ENCODE measurements at places on chromosomes 16 and 17.

DNA sequence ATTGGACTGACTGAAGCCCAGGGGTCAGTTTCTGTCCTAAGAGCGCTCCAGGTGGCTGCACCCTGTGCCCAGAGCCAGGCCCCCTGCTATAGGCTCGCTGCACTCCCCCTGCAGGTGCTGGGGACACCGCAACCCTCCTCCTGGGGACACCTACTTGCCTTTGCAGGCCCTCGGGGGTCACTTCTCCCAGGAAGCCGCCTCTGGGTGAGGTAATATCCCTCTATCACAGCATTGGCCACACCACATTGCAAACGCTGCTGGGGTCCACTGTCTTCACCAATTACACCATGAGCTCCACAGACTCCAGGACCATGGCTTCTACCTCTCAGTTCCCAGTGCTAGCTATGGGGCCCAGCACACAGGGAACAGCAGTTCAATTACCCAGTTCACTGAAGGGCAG, 14.9 kb downstream of the USP36 start:
- DNase-seq: no peak

DNA sequence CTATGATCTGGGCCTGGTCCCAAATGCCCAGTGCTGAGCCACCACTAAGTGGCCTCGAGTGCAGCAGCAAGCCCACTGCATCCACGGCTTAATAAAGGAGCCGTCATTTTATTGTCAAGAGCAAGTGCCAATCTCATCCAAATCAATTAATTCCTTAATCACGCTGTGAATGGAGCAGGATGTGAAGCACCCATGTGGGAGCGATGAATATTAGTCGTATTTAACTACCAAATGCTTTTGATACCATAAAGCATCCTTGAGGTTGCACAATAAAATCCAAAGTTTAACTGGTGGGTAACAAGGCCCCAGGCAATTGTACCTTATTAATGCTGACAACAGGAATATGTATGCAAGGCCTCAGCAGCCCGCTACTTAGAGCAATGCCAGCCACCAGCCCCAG, 226.0 kb upstream of the C16orf82 start:
- DNase-seq: no peak

- DNase-seq: peak; percentile 41
Observed at GRCh38 chr16:67311607-67312488, 14.7 kb downstream of the KCTD19 start.

GRCh38 chr16:9612267-9612666, 520.8 kb downstream of the HAPSTR1 start:
- DNase-seq: no peak

- no peak for DNase-seq
Observed at GRCh38 chr17:77144227-77144626, 3.5 kb downstream of the SEC14L1 start.

- no peak for DNase-seq
Observed at GRCh38 chr17:56718515-56718914, 115.2 kb downstream of the C17orf67 start.

Measured in mucosa of descending colon (tissue), 3 donors.